Panc1 (cell line): ENCODE measurements at places on chromosomes 12 and 14.

- H3K27me3 ChIP-seq, result no peaks in the 10 kb centered on the region
- no peak for DNase-seq
- H3K4me1 ChIP-seq, result no peaks in the 10 kb centered on the region
Observed at GRCh38 chr14:37056473-37056872, 115.9 kb downstream of the SLC25A21 start.

GRCh38 chr14:34874386-34875030, 652 bp downstream of the BAZ1A start:
- H3K4me1 ChIP-seq, result peaks cover 7% of the 10 kb centered on the region
- H3K27me3 ChIP-seq, result no peaks in the 10 kb centered on the region
- no peak for DNase-seq
- peak overlapping the region; percentile 72 for H3K4me3 ChIP-seq
- peak overlapping the region; percentile 88 for H3K27ac ChIP-seq
- H3K36me3 ChIP-seq, result peaks cover 2% of the 10 kb centered on the region; the same call in 1 of the 2 replicates

GRCh38 chr12:1197264-1198018, 206.4 kb downstream of the ERC1 start:
- DNase-seq, result no peak
- H3K27me3 ChIP-seq, result no peaks in the 10 kb centered on the region
- no peak overlapping the region for H3K27ac ChIP-seq
- no peaks in the 10 kb centered on the region for H3K4me1 ChIP-seq
- no peaks in the 10 kb centered on the region for H3K36me3 ChIP-seq

DNA sequence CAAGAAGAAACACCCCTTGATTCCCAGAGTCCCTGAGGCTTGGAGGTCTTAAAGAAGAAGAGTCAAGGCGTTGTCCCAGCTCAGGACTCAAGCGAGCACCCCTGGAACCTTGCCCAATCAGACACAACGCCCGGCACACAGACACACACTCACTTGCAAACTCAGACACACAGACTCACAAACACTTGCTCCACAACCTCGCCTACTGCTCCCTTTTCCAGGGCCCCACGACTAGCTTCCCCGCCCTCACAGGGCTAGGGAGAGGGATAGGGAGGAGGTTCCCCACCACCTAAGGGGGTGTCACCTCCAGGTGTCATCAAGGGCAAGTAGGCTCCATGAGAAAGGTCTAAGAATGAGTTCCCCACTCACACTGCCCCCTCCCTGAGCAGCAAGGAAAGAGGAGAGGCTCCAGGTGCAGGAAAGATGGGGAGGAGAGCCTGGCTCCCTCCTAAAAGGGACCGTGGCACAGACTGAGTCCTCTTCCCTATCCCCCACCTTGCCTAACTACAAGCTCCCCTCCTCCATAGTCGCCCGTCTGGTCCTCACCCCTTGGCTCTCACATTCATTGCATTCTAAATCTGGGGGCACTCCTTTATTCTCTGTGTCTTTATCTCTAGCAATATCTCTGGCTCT, 717 bp downstream of the WNT10B start:
- no peaks in the 10 kb centered on the region for H3K27me3 ChIP-seq
- peak overlapping the region; percentile 59 for H3K4me3 ChIP-seq
- H3K27ac ChIP-seq, result peak overlapping the region; percentile 69
- DNase-seq, result no peak
- H3K4me1 ChIP-seq, result peaks cover 20% of the 10 kb centered on the region

GRCh38 chr12:10455766-10456165, 2.6 kb upstream of the KLRC1 start:
- no peaks in the 10 kb centered on the region for H3K36me3 ChIP-seq
- H3K4me1 ChIP-seq, result no peaks in the 10 kb centered on the region
- H3K4me3 ChIP-seq, result no peak overlapping the region
- no peaks in the 10 kb centered on the region for H3K27me3 ChIP-seq

DNA sequence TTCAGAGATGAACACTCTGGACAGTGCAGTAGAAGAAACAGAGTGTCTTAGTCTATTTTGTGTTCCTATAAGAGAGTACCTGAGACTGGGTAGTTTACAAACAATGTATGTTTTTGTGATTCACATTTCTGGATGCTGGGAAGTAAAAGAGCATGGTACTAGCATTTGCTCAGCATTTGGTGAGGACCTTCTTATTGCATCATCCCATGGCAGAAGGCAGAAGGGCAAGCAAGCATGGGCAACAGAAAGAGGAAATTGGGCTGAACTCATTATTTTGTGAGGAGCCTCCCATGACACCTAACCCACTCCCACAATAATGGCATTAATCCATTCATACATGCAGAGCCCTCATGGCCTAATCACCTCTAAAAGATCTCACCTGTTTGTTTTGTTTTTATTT, 8.0 kb downstream of the ANKS1B start:
- H3K4me3 ChIP-seq, result no peak overlapping the region
- H3K36me3 ChIP-seq, result no peaks in the 10 kb centered on the region
- no peak for DNase-seq
- 0 out of 2 replicates have a peak, but pooled peaks cover 3% of the 10 kb centered on the region for H3K4me1 ChIP-seq
- no peak overlapping the region for H3K27ac ChIP-seq

DNA sequence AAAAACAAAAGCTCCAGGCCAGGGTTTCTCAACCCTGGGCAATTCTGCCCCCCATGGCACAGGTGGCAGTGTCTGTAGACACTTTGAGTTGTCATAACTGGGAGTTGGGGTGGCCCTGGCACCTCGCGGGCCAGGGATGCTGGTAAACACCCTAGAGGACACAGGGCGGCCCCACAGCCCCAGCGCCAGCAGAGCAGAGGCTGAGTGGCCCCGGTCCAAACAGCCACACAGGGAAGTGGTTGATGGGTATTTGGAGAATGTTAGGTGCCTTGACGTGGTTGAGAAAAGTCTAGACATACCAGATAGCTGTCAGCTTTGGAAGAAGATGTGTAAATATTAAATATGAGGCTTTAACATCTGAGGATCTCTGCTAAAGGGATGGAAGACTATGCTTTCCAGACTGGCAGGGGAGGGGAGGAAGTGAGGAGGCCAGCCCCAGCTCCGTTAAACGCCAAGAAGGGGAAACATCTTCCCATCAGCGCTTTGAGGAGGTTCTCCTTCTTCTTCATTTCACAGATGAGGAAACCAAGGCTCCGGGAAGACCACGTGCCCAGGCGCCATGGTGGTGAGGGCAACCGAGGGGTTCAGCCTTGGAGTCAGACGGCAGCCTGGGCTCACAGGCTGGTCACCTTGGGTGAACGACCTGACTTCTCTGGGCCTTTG, 103.7 kb downstream of the SCARB1 start:
- H3K27me3 ChIP-seq, result no peaks in the 10 kb centered on the region
- H3K27ac ChIP-seq, result peak overlapping the region; percentile 75
- H3K4me1 ChIP-seq, result peaks cover 26% of the 10 kb centered on the region
- H3K4me3 ChIP-seq, result no peak overlapping the region

- H3K4me1 ChIP-seq, result no peaks in the 10 kb centered on the region
- DNase-seq, result no peak
- H3K27me3 ChIP-seq, result no peaks in the 10 kb centered on the region
- no peaks in the 10 kb centered on the region for H3K36me3 ChIP-seq
- no peak overlapping the region for H3K4me3 ChIP-seq
Observed at GRCh38 chr14:53213761-53214160, 60.6 kb upstream of the DDHD1 start.

GRCh38 chr14:68460541-68460940, 332.3 kb downstream of the ZFP36L1 start:
- no peak for DNase-seq
- peaks cover 19% of the 10 kb centered on the region for H3K4me1 ChIP-seq
- peak overlapping the region; percentile 89 for H3K27ac ChIP-seq
- no peaks in the 10 kb centered on the region for H3K36me3 ChIP-seq
- H3K4me3 ChIP-seq, result no peak overlapping the region

DNA sequence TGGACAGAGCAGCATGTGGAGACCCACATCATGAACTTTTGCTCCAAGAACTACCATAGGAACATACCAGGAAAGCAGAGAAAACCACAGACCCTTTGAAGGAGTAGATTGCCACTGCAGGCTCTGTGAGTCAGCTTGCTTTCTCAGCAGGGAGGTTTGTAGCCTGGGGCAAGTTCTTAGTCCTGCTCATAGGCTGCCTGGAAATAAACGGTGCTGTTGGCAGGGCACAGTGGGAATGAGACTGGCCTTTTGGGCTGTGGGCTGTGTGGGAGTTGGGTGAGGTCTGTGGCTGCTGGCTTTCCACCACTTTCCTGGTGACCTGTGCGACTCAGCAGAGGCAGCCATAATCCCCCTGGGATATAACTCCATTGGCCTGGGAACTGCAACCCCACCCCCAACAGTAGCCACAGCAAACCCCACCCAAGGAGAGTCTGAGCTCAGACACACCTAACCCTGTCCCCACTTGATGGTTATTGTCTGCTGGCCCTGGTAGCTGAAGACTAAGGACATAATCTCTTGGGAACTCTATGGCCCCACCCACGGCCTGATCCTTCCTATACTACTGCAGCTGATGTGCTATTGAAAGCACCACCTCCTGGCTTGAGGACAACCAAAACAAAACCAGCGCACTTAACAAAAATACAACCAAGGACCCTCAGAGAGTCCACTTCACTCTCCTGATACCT, 192.1 kb upstream of the GARIN6 start:
- H3K27ac ChIP-seq, result peak overlapping the region; percentile 57; the same call in 1 of the 2 replicates
- no peak overlapping the region for H3K4me3 ChIP-seq
- H3K36me3 ChIP-seq, result no peaks in the 10 kb centered on the region
- DNase-seq, result no peak

DNA sequence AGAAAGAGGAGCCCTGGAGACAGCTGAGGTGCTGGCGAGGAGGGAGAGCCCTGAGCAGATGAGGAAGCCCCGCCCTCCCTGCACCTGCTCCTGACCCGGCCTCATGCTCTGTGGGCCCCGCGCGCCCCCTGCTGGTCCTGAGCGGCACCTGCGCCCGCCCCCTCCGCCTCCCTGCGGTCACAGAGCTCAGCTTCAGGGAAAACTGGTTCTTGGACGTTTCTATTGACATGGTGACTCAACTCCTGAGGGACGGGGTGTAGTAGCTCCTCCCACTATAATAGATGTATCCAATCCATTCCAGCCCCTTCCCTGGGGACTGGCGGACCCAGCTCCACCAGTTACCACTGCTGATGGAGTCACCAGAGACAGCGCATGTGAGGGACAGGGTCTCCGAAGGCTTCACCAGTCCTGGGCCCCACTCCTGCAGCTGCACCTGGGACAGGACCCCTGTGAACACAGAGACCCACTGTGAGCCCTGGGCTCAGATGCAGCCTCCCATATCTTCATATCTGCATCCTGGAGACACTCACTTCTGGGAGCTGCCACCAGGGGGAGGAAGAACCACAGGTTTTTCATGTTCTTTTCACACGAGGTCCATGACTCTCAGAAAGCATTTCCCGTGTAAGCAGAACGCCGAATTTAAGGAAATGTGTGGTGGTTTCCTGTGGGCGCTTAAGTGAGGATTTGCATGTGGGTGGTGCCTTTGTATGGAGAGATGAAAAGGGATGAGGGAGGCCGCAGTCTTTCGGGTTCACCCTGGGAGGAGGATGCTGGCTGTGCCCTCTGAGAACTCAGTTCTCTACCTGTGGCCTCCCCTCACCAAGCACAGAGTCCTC, 1346.4 kb downstream of the TMEM121 start:
- H3K36me3 ChIP-seq, result no peaks in the 10 kb centered on the region
- no peak overlapping the region for H3K4me3 ChIP-seq
- H3K27me3 ChIP-seq, result no peaks in the 10 kb centered on the region
- H3K4me1 ChIP-seq, result no peaks in the 10 kb centered on the region
- no peak for DNase-seq

GRCh38 chr12:75756771-75757170, 245.4 kb upstream of the KRR1 start:
- H3K36me3 ChIP-seq, result no peaks in the 10 kb centered on the region
- peaks cover 5% of the 10 kb centered on the region; the same call in 1 of the 2 replicates for H3K4me1 ChIP-seq
- peak overlapping the region; percentile 5 for H3K27ac ChIP-seq
- no peaks in the 10 kb centered on the region for H3K27me3 ChIP-seq

GRCh38 chr12:129200576-129200975, 347.3 kb downstream of the GLT1D1 start:
- H3K27ac ChIP-seq, result no peak overlapping the region
- H3K4me1 ChIP-seq, result no peaks in the 10 kb centered on the region
- no peaks in the 10 kb centered on the region for H3K36me3 ChIP-seq
- no peaks in the 10 kb centered on the region for H3K27me3 ChIP-seq

- peak overlapping the region; percentile 75 for H3K4me3 ChIP-seq
- H3K4me1 ChIP-seq, result peaks cover 68% of the 10 kb centered on the region
- H3K27ac ChIP-seq, result peak overlapping the region; percentile 91
Observed at GRCh38 chr12:121793838-121794533, 498 bp upstream of the RHOF start.

- H3K4me3 ChIP-seq, result no peak overlapping the region
- H3K36me3 ChIP-seq, result no peaks in the 10 kb centered on the region
- H3K27ac ChIP-seq, result no peak overlapping the region
Observed at GRCh38 chr14:58620011-58620410, 17.8 kb upstream of the DACT1 start.

- H3K27me3 ChIP-seq, result no peaks in the 10 kb centered on the region
- no peak for DNase-seq
- H3K36me3 ChIP-seq, result peaks cover 9% of the 10 kb centered on the region
- H3K27ac ChIP-seq, result no peak overlapping the region
- H3K4me1 ChIP-seq, result no peaks in the 10 kb centered on the region
Observed at GRCh38 chr14:58331111-58331510, 32.8 kb downstream of the ARID4A start.

- peaks cover 47% of the 10 kb centered on the region for H3K4me1 ChIP-seq
- H3K27ac ChIP-seq, result peak overlapping the region; percentile 92
- H3K4me3 ChIP-seq, result peak overlapping the region; percentile 69
- H3K27me3 ChIP-seq, result no peaks in the 10 kb centered on the region
Observed at GRCh38 chr12:122981036-122981471, 573 bp downstream of the ARL6IP4 start.

DNA sequence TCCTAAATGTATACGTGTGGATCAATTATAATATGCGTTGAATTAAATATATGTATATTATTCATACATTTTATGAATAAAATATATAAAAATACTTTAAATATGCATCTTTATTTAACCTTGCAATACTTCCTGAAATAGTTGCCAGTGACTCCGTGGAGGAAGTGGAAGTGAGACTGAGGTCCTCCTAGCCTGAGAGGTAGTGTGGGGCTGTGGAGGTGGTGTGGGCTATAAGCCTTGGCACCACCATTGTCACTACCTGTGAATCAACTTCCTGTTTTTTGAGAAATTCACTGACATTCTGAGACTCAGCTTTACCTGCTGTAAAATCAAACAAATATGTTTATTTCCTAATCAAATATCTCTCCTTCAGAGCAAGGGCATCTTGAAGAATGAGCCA, 514.2 kb downstream of the VRK1 start:
- no peaks in the 10 kb centered on the region for H3K27me3 ChIP-seq
- no peaks in the 10 kb centered on the region for H3K4me1 ChIP-seq
- DNase-seq, result no peak

DNA sequence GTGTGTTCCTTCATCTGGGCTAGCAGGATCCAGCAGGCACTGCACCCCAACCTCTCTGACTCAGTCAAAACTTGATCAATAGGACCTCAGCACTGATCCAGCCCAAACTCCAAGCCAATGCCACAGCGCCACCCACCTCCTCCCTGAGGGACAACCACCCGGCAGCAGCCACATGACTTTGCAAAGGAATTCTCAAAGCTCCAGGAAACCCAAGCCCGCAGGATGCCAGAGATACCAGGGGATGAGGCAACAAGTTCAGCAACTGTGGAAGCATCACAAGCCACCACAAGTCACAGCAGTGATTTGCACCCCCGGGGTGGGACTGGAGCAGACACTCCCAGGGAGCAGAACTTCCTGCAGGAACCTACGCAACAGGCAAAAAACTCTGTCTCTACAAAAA, 37.3 kb downstream of the ACTN1 start:
- H3K27me3 ChIP-seq, result no peaks in the 10 kb centered on the region
- peaks cover 88% of the 10 kb centered on the region for H3K4me1 ChIP-seq
- H3K4me3 ChIP-seq, result no peak overlapping the region
- no peaks in the 10 kb centered on the region for H3K36me3 ChIP-seq
- H3K27ac ChIP-seq, result peak overlapping the region; percentile 75
